ENCODE measurements at places on chromosomes 13 and 19.

DNA sequence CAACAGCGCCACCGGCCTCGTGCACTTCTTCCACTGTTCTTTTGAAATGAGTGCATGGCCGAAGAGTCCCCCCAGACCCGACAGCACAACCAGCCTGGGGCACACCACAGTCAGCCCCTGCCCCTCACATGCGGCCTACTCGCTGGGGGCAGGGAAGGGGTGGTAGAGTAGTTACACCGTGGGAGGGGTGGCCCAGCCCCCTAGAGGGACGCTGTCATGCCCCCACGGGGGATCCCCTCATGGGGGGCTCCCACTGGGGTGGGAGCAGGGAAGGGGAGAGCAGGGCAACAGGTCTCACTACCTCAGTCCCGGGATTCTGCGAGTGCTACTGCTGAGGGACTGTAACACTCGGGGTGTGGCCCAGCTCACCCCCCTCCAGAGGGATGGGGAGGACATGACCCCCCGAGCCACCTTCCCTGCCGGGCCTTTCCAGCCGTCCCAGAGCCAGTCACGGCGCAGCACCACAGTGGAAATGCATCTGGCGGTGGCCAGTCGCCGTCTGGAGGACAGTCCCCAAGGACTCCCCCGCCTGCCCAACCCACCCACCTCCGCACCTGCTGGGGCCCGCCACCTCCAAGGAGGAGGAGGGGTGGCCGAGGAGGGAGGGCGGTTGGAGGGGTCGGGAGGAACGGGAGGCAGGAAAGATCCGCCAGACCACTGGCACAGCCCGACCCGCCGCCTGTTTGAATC is 84.6 kb upstream of the ZNF254 start:
- no peak for DNase-seq

DNA sequence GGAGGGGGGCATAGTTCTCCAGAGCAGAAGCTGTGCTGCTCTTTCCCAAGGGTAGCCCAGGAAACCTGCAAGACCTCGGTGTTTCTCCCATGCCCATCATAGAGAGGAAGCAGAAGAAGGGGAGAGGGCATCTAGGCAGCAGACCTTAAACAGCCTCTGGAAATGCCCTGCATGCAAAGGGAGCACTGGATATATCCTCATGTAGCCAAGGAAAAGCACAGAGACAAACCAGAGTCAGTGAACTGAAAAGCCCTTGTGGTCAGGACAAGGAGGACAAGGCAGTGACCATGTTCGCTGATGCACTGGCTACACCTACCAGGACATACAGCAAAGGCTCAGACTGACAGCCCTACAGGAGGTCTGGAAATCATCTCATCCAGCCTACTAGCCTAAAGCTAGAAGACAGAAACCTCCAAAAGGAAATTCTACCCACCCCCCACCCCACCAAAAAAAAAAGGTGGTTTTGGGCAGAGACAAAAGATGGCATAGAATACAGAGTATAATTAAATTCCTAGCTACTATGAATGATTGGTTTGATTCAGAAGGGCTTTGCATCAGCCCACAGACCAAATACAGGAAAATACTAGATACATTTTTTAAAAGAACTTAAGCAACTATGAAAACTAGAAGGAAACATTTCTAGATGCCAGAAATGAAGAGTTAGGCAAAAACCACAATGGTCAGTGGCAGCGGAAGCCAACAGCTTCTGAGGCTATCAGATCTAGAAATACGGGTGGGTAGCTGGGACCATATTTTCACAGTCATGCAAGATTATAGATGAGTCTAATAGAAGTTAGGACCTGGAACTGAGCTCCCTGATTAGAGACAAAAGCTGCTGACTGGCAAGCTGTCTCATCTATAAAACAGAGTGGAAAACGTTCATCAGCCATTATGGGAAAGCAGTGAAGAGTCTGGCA is 4.4 kb upstream of the TBC1D4 start:
- DNase-seq: peak; percentile 8

DNA sequence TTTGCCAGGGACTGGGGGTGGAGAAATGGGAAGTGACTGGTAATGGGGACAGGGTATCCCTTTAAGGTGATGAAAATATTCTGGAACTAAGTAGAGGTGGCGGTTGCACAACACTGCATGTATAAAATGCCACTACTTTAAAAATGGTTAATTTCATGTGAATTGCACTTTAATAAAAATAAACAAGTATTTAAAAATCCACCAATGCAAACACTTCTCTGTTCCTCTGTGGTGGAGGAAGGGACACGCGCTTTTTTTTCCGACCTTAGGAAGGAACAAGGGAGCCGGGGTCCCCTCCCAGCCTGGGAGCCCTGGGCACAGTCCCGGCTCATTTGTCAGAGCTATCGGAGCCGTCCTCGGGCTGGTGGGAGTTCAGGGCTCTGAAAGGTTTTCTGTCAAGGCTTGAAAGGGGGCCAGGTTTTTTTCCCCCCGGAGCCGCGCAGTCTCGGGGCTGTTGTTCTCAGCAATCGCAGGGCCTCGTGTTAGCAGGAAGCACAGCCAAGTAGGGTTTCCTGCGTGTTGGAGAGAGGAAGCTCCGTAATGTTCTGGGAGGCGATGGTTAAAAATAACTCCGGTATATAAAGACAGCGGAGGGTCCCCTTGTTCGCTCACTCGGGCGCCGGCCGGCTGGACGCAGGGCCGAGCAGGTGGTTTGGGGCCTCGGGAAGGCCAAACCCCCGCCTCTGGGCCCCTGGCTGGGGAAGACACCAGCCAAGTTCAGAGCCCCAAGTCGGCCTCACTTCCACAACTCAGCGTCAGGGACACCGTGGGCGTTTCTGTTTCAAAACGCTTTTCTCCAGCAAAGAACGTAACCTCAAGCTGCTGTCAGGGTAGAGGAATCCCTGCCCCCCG is 41.2 kb upstream of the KLF2 start:
- DNase-seq: peak; percentile 17

DNA sequence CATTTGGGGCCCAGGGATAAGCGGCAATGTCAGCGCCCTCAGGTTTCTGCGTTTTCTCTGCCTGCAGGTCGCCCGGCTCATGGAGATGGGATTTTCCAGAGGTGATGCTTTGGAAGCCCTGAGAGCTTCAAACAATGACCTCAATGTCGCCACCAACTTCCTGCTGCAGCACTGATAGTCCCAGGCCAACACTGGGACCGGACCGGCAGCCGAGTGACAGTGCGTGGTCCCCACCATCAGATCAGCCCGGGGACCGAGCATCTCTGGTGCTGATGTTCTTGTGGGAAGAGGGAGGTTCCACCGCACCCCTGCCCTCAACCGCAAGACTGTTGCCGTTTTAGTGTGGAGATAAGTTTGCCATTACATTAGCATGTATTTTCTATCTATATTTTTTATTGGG is 78.0 kb upstream of the GPR183 start:
- no peak for DNase-seq

- peak; percentile 38 for DNase-seq
Measured at GRCh38 chr13:25733001-25733491, 318.8 kb downstream of the SHISA2 start.

DNA sequence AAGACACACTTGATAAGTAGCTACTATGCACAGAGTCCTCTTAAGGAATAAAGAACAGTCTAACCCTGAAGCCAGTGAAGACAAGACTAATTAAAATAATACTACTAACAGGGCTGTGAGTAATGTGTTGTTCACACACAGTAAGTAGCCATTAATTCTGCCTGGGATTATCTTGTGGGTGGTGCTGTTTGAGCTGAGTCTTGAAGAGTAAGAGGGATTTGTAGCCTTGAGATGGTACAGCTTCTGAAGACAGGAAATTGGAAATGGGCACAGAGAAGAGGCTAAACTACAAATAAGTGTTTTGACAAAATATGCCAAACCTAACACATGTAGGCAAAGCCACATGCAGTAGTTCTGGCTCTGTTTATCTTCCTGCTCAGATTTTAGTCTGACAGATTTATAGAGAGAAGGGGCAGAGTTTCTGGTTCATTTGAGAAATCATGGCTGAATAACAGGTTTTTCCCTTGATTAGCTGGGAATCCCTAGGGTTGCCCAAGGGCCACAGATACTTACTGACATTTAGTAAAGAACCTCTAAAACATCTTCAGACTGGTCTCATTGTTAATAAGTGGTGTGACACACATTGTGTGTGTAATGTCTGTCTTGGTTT is 38.0 kb downstream of the ITGBL1 start:
- no peak for DNase-seq

DNA sequence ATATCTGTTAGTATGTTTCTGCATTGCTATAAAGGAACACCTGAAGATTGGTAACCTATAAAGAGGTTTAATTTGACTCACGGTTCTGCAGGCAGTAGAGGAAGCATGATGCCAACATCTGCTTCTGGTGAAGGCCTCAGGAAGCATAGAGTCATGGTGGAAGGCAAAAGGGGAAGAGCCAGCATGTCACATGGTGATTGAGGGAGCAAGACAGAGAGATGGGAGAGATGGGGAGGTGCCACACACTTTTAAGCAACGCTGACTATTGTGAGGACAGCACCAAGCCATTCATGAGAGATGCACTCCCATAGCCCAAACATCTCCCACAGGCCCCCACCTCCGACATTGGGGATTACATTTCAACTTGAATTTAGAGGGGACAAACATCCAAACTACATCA is 32.8 kb downstream of the COG6 start:
- DNase-seq: no peak

DNA sequence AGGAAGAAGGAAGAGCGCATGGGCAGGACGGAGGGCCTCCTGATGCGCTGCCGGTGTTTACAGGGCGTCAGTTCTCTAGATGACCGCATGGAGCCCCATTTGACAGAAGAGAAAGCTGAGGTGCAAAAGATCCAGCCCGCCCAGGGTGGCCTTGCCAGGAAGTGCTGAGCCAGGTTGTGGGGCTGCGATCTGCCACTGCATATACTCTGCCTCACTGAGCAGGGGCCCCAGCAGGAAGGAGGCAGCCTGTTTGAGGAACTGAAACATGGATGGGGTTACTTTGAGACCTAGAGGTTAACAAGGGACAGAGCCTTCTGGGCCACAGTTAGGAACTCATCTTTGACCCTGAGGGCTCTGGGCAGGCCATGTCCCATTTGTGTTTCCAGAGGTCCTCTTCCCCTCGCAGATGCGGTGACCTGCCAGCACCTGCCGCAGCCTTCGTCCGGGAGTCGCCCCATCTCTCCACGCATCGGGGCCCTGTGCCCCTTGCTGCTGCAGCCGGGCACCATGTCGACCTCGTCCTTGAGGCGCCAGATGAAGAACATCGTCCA is 3.2 kb downstream of the EPN1 start:
- DNase-seq: no peak

- DNase-seq: no peak
Measured at GRCh38 chr13:112900226-112900600, 68.8 kb upstream of the MCF2L start.

DNA sequence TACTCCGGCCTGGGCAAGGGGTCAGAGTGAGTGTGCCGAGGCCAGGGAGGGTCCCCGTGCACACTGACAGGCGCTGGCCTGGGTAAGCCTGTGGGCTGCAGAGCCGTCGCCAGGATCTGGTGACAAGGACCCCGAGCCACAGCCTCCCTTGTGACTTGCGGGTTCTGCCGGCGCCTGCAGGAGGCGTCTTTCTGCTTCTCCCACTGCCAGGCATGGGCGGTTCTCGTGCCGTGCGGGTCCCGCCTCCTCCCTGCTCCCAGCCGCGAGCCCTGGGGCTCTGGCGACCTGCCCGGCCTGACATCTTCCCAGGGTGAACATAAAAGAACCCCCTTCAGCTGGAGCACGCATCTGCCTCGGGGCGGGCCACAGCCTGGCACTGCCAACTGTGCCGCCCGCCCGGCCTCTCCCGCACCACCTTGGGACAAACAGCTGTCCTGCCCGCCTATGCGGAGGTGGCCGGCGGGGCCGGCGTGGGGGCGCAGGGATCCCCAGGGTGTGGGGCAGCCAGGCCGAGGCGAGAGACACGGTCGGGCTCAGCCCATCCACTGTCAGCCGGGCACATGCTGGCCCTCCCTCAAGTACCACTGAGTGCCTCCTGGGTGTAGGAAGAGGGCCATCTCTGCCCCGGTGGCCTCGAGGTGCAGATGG is 1.5 kb upstream of the HCN2 start:
- DNase-seq: peak; percentile 95

GRCh38 chr13:60696602-60697001 is 299.6 kb downstream of the TDRD3 start:
- no peak for DNase-seq

DNA sequence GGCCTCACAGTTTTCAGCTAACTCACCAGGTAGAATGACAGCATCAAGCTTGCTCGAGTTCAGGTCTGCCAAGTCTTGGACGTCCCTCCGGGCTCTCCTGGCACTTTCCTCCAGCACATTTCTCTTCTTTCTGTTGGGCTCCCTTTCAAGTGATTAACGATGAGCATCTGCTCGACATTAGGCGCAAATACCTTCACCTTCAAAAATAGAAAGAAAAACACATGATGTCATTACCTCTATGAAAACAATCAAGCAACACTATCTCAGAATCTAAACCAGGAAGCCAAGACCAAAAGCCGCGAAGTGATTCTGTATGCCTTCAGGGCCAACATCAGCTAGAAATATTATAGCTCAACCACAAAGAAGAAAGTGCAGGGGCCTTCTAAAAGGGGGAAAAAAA is 15.4 kb upstream of the CLN5 start:
- DNase-seq: peak; percentile 1

DNA sequence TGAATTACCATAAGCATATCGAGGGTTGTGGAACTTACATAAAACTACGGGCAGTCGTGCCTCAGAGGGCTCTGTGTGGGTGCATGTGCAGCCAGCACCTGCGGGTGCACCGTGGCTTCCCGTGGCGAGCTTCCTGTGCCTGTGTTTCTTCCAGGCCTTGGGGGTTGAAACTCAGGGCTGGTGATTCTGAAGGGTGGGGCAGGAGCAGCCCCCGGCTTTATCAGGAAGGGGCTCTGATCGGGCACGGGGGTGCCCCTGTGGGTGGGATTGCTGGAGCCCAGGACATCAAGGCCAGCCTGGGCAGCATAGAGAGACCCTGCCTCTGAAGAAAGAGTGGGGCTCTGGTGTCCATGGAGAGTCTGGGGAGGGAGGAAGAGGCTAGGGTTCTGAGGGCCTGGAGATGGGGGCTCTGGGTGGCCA is 11.1 kb downstream of the ATP4B start:
- peak; percentile 13 for DNase-seq
